Stimulated activated CD4-positive, alpha-beta T cell treated with anti-CD3 and anti-CD28 coated beads, TNF-alpha, amount 100 ng/mL, for 4 hours (primary cell): ENCODE measurements at places on chromosomes 7 and 10.

- DNase-seq = no peak
Measured at GRCh38 chr10:104657457-104657856, 16.4 kb downstream of the SORCS3 start.

DNA sequence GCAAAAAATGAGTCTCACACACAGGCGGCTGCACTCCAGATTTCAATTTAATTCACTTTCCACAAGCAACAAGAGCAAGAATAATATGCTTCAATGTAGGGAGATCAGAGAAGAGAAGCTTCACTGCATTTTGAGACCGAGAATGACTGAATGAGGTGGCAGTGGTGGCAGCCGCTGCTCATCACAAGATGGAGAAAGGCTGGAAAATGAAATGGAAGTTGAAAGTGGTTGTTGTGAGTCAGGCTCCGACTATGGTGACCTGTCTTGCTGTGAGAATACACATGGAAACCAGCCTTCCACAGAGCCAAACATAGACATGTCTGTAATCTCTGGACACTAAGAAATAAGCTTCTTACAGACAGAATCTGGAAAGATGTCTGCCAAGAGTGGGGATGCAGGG, 499.6 kb upstream of the LRRN3 start:
- DNase-seq = no peak

DNA sequence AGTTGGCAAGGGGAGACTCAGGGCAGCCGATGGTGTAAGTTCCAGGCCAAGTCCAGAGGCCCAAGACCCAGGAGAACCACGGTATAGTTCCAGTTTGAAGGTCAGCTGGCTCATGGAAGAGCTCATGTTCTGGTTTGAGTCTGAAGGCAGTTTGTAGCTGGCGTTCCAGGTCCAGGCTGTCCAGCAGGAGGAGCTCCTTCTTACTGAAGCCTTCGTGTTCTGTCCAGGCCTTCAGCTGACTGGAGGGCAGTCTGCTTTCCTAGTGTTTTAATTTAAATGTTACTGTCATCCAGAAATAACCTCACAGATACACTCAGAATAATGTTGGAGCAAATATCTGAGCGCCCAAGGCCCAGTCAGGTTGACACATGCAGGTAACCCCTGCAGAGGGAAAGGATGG, 4.2 kb downstream of the SUN1 start:
- DNase-seq = no peak

GRCh38 chr7:49778731-49779270, 5.4 kb downstream of the VWC2 start:
- no peak for DNase-seq

GRCh38 chr7:42673951-42674350, 237.9 kb downstream of the C7orf25 start:
- DNase-seq = no peak

GRCh38 chr10:78504181-78504580, 470.5 kb downstream of the RPS24 start:
- no peak for DNase-seq

DNA sequence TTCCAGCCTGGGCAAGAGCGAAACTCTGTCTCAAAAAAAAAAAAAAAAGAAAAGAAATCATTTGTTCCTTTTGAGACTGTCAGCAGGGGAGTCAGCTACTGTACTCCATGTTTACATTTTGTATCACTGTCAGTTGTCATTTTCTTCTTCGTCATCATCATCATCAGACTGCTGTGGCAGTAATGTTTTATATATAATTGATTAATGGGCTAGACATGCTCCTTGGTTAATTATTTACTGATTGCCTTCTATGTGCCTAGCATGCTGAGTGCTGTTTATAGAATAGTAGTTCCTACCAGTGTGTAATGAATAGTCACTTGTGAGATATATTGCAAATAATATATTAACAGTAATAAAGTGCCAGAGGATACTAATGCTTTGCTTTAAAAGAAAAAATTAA, 50.5 kb downstream of the VCL start:
- DNase-seq = no peak

GRCh38 chr10:50927522-50928189, 42.2 kb upstream of the A1CF start:
- no peak for DNase-seq

GRCh38 chr7:31935124-31936054, 134.8 kb downstream of the PDE1C start:
- no peak for DNase-seq
